Ovary (tissue), 10 donors: ENCODE measurements at places on chromosomes 2 and 18.

GRCh38 chr2:239159476-239159911 is 241.3 kb downstream of the HDAC4 start:
- DNase-seq, result no peak

GRCh38 chr2:134181219-134181618 is 72.7 kb upstream of the MGAT5 start:
- no peak for DNase-seq

GRCh38 chr2:96233880-96234316 is 25.3 kb upstream of the STARD7 start:
- no peak for DNase-seq

GRCh38 chr2:31255911-31256571 is 22.1 kb downstream of the EHD3 start:
- no peak for DNase-seq

DNA sequence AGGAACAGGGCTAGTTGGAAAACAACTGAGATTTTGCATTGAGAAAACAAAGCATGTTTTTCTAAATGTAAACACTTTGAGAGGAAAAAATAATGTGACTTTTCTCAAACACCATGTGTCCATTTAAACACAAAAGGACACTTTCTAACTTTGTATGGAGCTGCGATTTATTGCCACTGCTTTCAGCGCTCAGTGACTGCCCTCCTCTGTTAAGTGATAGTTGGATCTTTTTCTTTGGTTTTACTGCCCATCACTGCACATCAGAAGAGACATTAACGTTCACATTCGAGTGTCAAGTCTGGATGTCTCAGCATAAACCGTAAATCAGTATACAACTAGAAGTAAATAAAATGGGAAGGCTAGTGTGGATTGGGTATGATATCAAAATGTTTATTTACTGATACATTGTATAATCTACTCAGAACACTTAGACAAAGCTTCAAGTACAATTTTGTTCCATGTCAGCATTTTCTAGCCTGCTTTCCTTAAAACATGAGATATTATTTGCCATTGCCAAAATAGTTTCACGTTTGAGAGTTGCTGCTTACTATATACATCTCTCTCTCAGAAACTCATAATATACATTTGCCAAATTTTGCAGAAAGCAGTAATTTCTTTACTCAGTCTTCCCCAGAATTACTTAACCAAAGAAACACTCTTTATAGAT is 237.6 kb downstream of the IKZF2 start:
- no peak for DNase-seq

DNA sequence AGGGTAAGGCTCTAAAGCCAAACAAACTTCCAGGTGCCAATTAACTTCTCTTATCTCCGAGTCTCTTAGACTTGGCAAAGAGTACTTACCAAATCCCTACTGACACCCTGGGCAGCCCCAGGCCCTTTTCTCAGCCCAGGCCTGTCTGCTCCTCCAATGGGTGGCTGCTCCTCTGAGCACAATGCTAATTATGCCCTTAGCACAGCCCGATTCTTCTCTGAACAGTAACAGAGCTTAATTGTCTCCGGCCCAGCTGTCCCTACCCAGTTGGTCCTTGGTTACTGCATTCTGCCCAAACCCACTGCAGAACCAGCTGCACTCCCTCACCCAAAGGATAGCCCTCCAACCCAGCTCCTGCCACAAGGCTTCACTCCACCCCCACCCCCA is 110.3 kb downstream of the SMAD7 start:
- DNase-seq, result no peak

DNA sequence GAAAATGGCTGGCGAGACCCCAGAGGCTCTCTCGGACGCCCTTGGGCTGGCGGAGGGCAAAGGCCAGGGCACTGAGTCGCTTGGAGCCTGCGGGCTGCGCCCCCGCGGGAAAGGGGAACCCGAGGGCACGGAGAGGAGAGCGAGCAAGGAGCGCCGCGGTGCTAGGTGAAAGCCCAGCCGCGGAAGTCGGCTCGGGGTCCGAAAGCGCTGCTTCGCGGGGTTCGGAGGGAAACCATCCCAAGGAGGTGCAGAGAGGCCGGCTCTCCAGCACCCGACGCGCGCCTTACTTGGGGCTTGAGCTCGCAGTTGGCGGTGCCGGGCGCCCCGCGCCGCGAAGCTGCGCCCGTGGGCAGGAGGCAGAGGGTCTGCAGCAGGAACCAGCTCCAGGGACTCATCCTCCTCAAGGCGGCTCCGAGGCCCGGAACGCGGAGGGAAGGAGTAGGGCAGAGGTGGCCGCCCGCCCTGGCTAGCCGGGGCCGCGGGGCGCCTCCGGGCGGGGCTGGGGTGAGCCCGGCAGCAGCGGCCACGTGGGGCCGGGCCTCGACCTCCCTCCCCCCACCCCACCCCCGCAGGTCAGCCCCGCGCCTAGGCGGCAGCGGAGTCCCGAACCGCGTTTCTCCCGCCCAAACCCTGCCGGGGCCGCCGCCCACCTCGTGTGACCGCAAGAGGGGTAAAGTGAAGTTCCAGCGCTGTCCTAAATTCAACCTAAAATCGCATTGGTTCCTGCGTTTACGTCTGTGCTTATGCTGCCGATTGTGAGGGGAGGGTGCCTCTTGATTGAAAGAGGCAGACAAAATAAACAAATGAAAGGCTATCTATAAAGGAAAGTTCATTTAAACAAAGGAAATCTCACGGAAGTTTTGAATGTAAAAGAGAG is at the start of gene TRABD2A:
TRABD2A (minus strand) TSS at position 440 of the 877 bp plus-strand sequence; CDS start at position 395, 45 bp downstream.
- peak; percentile 65 for DNase-seq

- no peak for DNase-seq
Observed at GRCh38 chr18:58466636-58467205, 162.2 kb downstream of the ALPK2 start.

DNA sequence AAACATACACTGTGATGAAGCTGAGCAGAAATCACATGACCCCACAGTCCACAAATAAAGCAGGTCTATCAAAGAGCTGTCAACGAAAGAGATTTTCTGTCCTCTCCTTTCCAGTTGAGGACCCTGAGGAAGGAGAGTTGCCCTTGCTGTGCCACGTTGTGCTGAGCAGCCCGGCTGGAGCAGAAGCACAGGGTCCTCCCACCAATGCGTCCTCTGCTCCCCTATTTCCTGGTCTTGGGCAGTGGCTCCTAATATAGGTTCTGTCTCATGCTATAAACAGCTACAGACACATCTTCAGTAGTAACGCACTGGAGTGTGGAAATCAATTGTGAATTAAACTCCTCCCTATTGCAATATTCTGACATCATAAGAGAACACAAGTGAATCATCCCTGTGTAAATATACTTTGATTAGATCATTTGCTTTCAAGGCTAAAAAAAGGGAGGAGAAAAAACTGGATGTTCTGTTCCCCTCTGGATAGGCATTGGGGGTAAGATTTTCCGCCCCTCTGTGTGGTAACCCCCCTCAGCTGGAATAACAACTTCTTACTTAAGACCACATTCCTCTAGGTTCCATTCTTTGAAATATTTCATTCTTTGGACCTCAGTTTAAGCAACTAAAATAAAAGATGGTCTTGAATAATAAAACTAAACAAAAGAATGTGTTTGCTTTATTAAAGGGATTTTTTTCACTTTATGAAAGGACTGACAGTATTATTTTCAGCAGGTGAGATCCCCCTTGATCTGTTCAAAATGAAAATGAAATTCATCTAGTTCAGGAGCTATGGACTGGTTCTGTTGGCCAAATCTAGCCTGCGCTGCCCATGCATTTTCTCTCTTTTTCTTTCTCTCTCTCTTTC is 8.3 kb upstream of the RHOB start:
- DNase-seq, result no peak

GRCh38 chr2:106117882-106118684 is 76.0 kb downstream of the UXS1 start:
- no peak for DNase-seq

GRCh38 chr18:22783662-22784076 is 149.5 kb upstream of the RBBP8 start:
- DNase-seq, result no peak

DNA sequence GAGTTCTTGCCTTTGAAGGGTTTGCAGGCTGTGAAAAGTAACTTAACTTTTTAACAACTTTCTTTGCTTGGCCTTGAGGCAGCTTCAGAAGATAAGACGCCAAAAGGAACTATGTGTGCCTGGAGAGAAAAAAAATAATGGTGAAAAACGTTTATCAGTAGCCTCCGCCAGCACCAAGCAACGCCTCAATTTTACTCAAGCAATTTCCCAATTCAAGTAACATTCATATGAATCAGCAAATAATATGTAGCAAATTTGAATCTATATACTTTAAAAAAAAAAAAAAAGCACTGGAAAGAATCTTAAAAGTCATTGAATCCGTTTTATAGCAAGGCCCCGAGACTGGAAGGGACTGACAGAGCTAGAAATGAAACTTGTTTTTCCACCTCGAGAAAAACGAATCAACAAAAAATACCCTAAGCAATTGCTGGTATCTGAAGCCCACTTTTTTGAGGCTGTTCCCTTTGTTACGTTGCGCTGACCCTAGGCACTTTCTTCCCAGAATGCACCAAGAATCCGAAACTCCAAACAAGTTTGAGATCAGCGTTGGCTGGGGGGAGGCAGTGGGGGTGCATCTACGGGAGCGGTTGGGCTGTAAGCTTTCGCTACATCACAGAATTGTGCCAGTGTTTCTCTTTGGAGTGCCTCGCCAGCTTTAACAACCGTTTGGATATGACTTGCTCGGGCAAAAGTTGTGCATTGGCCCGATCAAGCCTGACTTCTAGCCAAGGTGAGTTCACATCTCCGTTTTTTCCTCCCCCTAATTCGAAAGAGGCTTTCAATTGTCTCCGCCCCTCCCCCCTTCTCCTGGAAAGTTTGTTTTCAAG is 2.7 kb upstream of the TGIF1 start:
- DNase-seq, result peak; percentile 76

DNA sequence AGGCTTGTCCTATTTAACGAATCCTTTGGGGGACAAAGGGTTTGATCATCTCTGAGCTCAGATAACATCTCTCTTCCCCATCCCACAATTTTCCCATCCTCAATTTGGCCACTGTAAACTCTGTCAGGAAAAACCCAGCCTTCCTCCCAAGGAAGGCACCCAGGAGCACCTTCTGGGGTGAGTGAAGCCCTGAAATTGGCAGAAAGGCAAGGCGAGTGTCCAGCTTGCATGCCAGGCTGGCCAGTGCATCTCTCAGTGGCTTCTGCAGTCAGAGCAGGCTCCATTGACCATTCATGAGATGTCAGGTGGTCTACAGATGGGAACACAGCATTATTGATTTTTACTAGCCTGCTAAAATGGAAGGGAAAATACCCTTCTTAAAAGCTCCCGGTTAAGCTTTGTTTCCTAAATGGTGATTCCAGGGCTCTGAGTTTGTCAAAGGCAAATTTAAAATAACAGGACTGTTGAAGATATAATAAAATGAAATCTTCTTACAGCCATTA is 83.2 kb upstream of the BOD1L2 start:
- DNase-seq, result no peak

GRCh38 chr2:200430017-200430416 is 79.9 kb downstream of the KCTD18 start:
- no peak for DNase-seq
